ENCODE measurements at places on chromosomes 5 and 9.

DNA sequence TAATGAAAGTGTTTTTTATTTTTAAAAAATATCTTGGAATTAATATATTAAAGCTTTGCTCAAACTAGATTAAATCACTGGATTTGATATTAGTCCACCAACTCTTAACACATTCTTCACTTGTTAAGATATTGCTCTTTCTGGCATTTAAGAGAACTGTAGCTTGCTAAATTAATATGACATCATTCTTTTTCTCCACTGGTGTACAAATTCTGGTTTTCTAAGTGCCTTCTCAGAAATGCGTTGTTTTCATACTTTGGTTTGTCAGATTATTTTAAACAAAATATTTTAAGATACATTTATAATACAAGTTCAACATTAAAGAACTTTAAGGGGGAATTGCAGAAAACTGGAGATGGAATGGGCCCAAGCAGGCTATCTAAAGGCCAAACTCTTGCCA lies 87.6 kb upstream of the IFNE start:
- DNase-seq = no peak

DNA sequence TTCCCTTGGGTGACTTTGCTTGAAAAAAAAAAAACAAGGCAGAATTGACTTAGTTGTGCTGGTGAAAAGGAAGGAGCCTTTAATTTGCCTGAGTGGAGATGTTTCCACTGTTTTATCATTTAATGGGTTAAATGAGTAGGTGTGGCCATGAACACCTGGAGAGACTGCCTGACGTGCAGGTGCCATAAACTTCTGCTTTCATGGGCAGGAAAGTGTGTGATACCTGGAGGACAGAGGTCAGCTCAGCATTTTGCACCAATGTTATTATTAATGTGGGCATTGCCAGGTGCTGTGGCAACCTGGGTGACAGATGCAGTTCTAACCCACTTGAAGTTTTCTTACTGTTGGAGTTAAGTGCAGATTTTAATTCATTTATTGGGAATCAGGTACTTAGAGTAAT lies 145.4 kb downstream of the CD180 start:
- no peak for DNase-seq

- DNase-seq = no peak
Observed at GRCh38 chr5:180207593-180207992, 1.4 kb downstream of the RASGEF1C start.

- no peak for DNase-seq
Observed at GRCh38 chr9:72950875-72951442, 1.9 kb downstream of the ALDH1A1 start.

GRCh38 chr5:107661038-107661649 lies 9.6 kb downstream of the EFNA5 start:
- no peak for DNase-seq

DNA sequence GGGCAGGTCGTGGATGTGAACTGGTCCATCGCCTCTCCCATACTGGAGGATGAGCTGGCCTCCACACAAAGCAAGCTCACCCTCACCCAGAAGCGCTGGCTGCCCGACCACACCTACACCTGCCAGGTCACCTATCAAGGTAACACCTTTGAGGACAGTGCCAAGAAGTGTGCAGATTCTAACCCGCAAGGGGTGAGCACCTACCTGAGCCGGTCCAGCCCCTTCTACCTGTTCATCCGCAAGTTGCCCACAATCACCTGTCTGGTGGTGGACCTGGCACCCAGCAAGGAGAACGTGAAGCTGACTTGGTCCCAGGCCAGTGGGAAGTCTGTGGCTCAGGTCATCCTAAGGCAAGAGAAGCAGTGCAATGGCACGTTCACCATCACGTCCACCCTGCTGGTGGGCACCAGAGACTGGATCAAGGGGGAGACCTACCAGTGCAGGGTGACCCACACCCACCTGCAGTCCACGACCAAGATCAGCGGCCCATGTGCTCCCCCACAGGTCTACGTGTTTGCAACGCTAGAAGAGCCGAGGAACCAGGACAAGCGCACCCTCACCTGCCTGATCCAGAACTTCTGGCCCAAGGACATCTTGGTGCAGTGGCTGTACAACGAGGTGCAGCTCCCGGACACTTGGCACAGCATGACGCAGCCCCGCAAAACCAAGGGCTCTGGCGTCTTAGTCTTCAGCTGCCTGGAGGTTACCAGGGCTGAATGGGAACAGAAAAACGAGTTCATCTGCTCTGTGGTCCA lies 71.3 kb downstream of the INSL6 start:
- DNase-seq = no peak

- DNase-seq = no peak
Observed at GRCh38 chr5:68759593-68759992, 334.2 kb upstream of the SLC30A5 start.

- DNase-seq = no peak
Observed at GRCh38 chr9:120716483-120716882, 2.2 kb upstream of the MEGF9 start.

DNA sequence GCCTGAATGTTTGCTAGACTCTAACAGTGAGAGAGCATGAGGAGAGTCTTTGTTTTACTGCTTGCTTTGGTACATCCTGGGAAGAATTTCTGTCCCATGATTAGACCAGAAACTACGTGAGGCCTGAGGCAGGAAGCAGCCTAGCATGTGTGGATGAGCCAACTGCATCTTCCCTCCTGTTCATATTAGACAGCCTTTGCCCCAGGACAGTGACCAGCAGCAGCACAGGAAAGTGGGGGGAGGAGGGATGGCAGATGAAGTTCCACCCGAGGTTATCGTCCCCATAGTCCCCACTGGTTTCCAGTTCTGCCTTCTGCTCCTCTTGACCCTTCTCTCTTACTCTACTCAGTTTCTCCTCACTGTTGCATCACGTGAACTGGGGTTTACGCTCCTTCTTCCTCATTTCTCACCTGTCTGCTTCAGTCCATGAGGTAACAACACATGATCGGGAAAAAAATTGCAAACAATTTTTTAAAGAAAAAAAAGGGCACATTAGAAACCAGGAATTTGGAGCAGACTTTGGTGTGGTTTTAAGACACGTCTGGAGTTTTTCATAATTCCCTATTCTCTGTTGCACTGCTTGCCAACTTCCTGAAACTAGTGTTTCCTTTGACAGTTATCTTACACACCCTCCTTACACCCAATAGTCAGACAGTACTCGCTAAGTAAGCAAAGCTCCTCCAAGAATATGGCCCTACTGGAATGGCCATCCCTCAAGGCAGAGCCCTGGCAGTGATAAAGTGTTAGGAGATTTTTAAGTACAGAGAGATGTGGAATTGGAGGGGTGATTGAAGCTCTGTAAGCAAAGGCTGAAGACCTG lies 84.1 kb downstream of the SNX18 start:
- no peak for DNase-seq

- DNase-seq = no peak
Observed at GRCh38 chr9:18604767-18605730, 131.1 kb downstream of the ADAMTSL1 start.

DNA sequence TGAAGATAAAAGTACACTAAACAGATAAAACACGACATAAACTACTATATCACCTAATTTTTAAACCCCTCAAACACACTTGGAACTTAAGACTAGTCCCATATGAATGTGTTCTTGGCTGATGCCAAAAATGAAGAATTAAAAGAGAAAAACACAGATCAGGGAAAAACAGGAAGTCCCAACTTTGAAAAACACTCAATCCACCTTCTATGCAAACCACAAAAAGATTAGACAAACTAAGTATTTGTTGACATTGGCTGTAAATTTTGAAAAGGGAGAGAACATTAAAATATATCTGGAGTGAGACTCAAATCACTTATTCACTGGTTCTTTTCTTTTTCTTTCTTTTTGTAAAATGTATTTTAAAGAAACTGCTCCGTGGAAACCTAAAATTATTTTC lies 81.4 kb downstream of the ANKH start:
- no peak for DNase-seq

DNA sequence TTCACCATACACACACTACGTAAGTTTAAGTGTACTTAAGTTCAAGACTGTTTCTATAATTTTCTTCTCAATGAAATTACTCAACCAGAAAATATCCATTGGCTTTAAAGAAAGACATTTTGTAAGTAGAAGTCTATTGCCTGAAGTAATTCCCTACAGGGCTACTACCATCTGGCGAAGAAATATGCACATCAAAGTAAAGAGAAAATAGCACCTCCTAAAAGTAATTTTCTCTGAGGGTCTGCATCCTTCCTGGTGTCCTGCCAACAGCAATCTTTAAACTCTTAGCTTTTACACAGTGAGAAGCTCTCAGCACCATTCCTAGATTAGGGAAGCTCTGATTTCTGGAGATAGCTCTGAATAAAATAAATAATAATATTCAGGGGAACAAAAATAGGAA lies 498.5 kb upstream of the TYRP1 start:
- DNase-seq = no peak

Measured in smooth muscle cell of the brain vasculature (primary cell).